ENCODE measurements at places on chromosomes 12 and 14.

GRCh38 chr14:68514608-68515194, 278.2 kb downstream of the ZFP36L1 start:
- no peak for DNase-seq

DNA sequence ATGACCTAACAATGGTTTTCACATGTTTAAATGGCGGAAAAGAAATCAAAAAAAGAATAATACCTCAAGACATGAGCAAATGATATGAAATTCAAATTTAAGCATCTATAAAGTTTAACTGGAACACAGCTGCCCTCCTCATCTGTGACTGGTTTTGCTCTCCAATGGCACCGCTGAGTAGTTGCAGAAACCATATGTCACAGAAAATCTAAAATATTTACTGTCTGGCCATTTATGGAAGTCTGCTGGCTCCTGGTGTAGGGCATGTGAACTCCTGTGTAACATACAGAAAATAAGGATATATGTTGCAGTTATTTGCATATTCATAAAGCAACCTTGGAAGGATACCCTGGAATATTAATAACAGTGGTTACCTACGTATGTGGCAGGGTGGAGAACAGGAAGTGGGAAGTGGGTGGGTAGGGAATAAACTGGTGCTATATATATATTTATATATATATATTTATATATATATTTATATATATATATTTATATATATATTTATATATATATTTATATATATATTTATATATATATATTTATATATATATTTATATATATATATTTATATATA, 48.4 kb downstream of the LTBP2 start:
- DNase-seq: no peak

GRCh38 chr14:49769171-49769570, 1.2 kb downstream of the KLHDC2 start:
- no peak for DNase-seq

DNA sequence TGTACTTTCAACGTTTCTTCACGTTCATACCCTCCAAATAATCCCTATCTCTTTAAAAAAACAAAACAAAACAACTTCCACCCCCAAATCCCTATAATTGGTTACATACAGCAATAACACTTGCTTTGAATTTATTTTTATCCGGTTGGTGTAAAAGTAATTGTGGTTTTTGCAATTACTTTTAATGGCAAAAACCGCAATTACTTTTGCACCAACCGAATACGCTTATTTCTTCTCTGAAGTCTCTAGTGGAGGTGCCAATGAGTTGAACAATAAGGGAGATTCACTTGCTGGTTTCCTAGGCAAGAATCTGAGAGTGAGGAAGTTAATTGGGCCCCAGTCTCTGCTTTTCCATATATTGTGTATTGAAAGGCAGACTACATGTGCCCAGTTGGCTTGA, 133.3 kb downstream of the DACT1 start:
- DNase-seq: no peak

DNA sequence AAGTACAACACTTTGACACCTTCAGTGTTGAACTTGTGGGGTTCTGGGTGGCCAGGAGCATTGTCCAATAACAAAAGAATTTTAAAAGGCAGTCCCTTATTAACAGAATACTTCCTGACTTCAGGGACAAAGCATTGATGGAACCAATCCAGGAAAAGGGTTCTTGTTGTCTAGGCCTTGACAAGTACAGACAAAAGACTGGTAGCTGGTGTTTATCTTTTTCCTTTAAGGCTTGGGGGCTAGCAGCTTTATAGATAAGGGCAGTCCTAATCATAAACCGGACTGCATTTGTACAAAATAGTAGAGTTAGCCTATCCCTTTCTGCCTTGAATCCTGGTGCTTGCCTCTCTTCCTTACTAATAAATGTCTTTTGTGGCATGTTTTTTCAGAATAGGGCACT, 27.4 kb downstream of the FAM177A1 start:
- DNase-seq: no peak

DNA sequence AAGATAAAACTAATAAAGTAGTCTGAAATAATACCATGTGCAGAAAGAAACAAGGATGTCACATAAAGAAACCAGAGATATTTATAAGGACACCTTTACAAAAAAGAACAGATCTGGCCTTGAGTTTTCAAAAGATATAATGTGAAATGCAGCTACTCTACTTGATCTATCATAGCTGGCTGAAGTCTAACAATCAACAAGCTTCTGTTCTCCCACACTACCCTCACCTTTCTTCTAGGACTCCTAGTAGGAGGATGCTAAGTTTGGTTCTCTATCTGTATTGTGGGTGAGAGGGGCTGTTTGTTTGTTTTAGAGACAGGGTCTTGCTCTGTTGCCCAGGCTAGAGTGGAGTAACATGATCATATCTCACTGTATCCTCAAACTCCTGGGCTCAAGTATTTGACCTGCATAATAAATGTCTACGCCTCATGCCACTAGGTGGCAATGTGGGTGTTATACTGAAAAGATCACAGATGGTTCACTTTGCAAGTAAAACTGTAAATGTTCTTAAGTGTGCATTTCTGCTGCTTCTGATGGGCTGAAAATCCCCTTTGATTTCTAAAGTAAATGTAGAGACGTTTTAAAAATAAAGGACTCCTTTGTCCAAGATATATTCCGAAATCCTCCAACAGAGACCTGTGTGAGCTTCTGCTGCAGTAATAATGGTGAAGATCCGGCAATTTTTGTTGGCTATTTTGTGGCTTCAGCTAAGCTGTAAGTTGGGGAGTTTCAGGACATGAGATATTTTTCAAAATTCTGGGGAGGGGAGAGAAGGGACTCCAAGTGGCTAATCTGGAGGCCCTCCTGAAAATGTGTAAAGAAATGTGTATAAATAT, 269.3 kb downstream of the DAD1 start:
- peak; percentile 76 for DNase-seq

DNA sequence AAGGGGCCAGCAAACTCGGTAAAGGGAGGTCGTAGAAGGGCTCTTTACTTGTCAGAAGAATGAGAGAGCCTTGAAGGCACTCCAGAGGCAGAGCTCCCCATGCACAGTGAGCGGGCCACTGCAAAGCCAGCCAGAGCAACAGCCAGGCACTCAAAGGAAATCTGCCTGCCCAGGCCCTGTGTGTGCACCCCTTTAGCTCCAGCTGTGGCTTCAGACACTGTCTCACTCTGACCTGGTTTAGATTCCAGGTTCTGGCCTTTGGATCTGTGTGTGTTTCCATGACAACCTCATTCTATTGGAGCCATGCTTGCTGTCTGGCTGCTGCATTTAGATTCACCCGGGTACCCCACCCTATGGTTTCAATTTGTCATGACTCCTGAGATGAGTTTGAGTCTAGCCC, 170.3 kb downstream of the CAPZA3 start:
- DNase-seq: no peak

GRCh38 chr14:88323523-88324199, 592 bp upstream of the KCNK10 start:
- peak; percentile 69 for DNase-seq

GRCh38 chr12:6347367-6348338, 5.8 kb upstream of the TNFRSF1A start:
- no peak for DNase-seq

All from GM23338 (cell line).